ENCODE measurements at places on chromosomes 4 and X.

GRCh38 chr4:27594922-27595321 lies 734.3 kb downstream of the STIM2 start:
- no peak for DNase-seq

GRCh38 chrX:65828599-65828998 lies 161.1 kb downstream of the MSN start:
- no peak for DNase-seq

DNA sequence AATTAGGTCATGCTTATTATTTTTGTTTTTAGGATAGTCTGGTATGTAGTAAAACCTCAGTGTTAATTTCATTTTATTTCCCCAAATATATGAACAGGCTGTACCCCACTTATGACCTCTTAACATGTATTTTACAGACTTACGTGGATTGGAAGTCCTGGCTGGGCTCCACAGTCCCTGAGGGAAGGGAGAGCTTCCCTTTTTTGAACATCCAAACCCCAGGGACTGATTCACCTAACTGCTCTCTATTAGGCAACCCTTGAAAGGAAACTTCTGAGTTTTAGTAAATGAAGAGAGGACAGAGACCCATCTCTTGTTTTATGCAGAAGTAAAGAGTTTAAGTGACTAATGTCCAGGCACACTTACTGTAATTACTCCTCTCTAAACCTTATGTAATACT lies 233.1 kb upstream of the SPRY1 start:
- DNase-seq, result no peak

GRCh38 chrX:149837167-149837566 lies 43.8 kb upstream of the MAGEA8 start:
- DNase-seq, result no peak

DNA sequence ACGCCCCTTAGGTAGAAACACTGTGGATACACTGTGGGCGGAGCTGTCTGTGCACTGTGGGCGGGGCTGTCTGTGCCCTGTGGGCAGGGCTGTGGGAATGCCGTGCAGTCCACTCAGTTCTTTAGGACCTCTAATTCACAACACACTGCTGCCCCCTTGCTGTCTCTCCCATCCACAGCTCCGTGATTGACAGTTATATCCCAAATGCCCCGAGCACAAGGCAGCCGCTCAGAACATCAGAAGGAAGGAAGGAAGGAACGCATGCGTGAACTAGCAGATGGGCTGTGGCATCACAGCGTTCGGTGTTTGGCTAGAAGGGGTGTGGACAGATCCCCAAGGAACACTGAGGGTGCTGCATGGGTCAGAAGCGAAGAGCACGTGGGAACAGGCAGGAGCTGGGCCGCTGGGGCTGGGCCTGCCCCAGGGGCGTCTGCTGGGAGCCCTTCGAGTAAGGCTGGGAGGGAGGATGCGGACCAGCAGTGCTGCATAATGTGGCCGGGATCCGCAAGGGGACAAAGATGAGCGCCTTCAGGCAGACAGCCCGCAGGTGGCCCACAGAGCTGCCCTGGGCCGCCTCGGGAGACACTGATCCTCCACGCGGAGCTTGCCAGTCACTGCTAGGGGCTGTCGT lies 29.8 kb downstream of the ACOX3 start:
- DNase-seq, result no peak

DNA sequence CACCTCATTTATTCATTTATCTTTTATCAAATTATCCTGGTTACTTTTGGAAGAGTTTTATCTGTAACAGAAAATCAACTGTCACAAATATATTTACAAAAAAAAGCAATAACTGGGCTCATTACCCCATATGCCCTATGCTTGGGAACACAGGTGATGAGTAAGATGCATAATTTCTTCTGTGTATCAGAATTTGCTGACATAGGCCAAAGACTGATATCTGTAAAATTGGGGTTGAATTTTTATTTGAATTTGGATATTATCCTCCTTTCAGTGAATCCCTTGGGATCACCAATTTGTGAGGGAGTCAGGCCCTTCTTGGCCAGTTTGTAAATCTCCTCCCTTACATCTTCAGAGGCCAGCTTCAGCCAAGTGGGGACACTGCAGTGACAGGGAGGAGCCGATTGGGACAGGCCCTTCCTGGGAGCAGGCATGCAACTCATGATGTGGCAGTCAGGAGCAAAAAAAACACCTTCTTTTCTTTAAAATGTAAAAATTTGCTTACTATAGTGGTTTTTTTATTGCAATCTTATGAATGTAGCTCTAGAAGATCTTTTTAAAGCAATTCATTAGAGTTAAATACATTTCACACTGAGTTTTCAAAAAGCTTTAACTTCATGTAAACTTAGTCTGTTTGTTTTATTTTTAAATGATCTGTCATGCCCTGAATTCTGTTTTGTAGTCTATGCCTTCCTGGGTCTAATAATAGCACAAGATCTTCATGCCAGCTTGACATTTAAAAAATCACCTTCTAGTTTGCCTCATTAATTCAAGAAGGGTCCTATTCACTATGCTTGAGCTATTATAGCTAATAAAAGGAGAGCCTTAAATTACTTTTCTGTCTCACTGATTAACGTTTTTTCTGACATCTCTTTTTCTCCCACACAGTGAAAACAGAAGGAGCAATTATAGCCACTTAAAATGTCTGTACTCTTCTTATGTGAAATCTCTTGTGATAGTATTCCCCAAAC lies 136.6 kb upstream of the SPRY1 start:
- no peak for DNase-seq

GRCh38 chr4:7423801-7424552 lies 10.8 kb downstream of the PSAPL1 start:
- no peak for DNase-seq

DNA sequence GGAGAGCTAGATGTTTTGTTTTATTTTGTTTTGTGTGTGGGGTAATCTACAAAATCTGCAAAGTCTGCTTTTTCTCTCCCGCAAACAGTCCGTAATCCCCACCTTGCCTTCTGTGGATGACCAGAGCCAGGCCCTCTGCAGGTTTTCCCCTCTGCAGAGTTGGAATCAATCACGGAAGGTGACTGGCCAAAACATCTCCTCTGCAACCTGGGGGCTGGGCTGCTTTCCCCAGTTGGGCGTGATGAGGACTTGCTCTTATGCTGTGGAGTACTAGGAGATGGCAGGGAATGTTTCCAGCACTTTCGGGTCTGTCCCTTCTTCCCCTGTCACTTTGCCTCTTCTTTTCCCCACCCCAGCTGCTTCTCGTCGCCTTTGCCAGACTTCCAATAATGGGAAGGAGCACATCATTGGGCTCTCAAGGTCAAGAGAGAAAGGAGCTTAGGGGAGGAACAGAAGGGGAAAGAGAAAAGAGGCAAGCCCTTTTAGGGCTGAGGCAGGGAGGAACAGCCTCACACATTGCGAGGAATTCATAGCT lies 1.1 kb downstream of the TMEM35A start:
- DNase-seq, result no peak

- DNase-seq, result no peak
Measured at GRCh38 chrX:140065961-140066662, 100.8 kb upstream of the CXorf66 start.

DNA sequence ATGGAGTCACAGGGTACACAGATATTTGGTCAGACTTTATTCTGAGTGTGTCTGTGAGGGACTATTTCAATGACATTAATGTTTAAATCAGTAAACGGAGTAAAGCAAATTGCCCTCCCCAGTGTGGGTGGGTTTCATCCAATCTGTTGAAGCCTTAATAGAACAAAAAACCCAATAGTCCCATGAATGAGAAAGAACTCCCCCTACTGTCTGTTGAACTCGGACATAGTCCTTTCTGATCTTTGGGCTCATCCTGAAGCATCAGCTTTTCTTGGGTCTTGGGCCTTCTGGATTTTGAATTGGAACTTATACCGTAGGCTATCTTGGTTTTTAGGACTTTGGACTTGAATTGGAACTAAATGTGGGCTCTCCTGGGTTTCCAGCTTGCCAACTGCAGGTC lies 193.6 kb downstream of the COX7B2 start:
- no peak for DNase-seq

GRCh38 chr4:100581337-100581736 lies 63.5 kb upstream of the EMCN start:
- no peak for DNase-seq

DNA sequence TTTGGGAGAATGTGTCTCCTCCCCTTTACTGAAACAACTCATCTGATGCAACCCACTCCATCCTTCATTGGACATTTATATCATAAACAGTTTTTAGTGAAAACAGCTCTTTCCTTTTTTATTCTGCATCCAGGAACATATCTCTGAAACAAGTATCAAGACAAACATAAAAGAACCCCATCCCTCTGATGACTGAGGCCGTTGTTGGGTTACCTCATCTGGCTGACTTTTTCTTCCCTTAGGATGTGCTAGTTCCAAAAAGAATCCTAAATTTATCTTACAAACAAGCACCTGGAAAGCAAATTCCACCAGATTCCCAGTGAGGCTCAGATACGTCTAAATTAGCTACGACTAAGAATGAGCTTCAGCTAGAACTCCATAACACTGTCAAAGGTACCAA lies 483.7 kb upstream of the INTU start:
- DNase-seq, result no peak

GRCh38 chrX:19775830-19776485 lies 111.4 kb downstream of the SH3KBP1 start:
- DNase-seq, result no peak

GRCh38 chr4:147246096-147246495 lies 234.8 kb upstream of the EDNRA start:
- no peak for DNase-seq

GRCh38 chr4:153747406-153747955 lies 12.3 kb downstream of the RNF175 start:
- no peak for DNase-seq

GRCh38 chr4:102405821-102406401 lies 60.6 kb upstream of the SLC39A8 start:
- no peak for DNase-seq

- DNase-seq, result no peak
Measured at GRCh38 chr4:155582971-155583437, 83.6 kb upstream of the GUCY1A1 start.

Measured in amygdala (tissue), 56 donors.